ENCODE measurements at places on chromosomes 6 and 20.

GRCh38 chr6:158631678-158632537 is 12.6 kb downstream of the DYNLT1 start:
- DNase-seq, result no peak

DNA sequence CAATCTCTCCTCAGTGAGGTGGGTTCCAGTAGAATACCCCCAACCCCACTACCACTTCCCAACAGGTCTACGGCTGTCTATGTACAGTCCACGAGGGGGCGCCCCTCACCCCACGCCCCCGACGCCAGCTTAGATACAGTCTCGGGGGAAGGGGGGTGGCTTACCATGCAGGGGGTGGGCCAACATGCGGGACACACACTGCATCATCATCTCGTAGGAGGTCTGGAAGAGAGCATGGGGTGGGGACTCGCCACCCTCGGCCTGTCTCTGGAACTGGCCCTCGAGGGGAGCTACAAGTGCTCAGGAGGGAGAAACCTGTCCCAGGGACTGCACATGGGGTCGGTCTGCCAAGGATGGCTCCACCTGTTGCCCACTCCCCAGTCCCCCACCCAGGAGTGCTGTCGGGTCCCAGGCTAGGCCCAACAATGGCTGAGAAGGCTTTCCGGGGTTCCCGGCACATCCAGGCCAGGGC is 8.5 kb downstream of the MTCH1 start:
- DNase-seq, result no peak

- DNase-seq, result no peak
Measured at GRCh38 chr6:38047562-38047961, 228.0 kb downstream of the ZFAND3 start.

- DNase-seq, result no peak
Measured at GRCh38 chr20:1569415-1569881, 11.9 kb upstream of the SIRPD start.

- DNase-seq, result no peak
Measured at GRCh38 chr6:42744351-42744893, 1.5 kb downstream of the TBCC start.

- DNase-seq, result no peak
Measured at GRCh38 chr20:63106108-63106764, 99.5 kb upstream of the BHLHE23 start.

- DNase-seq, result no peak
Measured at GRCh38 chr6:166704171-166704570, 77.1 kb upstream of the RPS6KA2 start.

- DNase-seq, result no peak
Measured at GRCh38 chr20:18267815-18268214, 20.5 kb upstream of the ZNF133 start.

GRCh38 chr6:33974471-33974870 is 170.7 kb upstream of the MLN start:
- peak; percentile 8 for DNase-seq

GRCh38 chr6:144317736-144318135 is 32.6 kb downstream of the UTRN start:
- DNase-seq, result no peak

GRCh38 chr6:22613051-22613450 is 43.7 kb downstream of the HDGFL1 start:
- DNase-seq, result no peak

DNA sequence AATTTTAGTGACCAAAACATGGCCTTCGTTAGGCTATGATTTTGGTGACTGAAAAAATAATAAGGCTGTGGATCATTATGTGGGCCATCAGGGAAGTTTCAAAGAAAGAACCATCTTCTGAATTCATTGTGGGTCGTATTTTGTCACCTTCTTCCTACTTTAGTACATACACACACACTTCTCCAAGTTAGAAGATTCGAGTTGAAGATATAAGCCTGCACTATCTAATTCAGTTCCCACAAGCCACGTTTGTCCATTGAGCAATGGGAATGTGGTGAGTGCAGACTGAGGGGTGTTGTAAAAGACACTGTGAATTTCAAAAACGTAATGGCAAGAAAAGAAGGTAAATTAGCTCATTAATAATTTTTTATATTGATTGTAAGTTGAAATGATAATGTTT is 766.0 kb downstream of the KIF16B start:
- DNase-seq, result no peak

DNA sequence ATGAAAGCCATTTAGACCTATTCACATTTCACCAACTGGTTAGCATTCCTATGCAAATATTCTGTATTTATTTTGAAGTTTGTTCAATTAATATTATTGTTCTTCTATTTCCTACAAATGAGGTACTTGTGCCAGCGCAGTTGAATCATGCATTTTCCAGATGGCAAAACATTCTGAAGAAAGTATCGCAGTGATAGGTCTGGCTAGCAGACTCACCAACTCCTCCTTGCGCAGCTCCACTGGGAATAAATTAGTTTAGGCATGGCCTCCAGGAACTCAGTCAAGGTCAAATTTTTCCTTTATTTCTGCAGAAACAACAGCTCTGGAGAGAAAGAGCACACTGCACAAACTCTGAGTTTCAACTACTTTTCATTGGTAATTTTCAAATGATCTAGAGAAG is 437.7 kb downstream of the COL12A1 start:
- DNase-seq, result no peak

DNA sequence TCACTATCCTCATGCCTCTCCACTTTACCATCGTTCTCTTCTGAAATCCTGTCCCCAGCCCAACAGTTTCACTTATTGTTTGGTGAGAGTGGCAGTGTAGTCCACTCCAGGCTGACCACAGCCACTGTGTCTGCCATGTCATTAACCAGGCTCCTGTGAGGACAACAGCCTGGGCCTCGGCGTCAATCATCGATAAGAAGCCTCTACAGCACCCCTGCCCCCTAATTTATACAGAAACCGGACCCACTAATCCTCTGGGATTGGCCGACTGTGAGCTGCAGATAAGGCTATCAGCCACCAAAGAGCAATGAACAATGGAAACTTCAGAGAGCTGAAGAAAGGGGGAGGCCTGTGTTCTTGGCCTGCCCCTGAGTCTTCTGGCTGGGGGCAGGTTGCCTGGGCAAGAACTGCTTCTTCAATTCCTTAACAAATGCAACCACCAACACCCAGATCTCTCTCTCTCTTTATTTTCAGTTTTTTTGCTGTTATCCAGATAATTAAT is 3.4 kb downstream of the EGFL8 start:
- DNase-seq, result no peak

- no peak for DNase-seq
Measured at GRCh38 chr6:138837246-138837645, 41.4 kb downstream of the ECT2L start.

- DNase-seq, result no peak
Measured at GRCh38 chr20:21981597-21982344, 276.3 kb downstream of the PAX1 start.

DNA sequence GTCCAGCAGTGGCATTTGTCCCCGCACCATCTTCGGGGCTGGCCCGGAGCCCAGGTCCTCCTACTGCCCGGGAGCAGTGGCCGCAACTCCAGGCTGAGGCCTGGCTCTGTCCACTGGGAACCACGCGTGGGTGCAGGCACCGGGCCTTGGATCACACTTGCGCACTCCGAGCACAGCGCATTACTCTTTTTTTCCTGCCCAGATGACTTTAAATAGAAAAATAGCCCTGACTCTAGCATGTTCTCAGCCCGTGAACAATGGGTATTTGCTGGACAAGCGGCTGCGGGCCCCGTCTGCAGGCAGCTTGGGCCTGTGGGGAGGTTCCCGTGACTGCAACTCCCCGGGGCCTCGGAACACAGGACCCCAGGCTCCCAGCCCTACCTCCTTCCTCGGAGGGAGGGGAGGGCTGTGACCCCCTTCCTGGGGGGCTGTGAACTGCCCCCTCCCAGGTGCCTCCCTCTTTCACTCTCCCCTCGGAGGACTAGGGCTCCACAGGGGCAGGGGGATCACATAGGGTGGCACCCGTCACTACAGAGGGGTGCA is 162.2 kb downstream of the TBXT start:
- no peak for DNase-seq

DNA sequence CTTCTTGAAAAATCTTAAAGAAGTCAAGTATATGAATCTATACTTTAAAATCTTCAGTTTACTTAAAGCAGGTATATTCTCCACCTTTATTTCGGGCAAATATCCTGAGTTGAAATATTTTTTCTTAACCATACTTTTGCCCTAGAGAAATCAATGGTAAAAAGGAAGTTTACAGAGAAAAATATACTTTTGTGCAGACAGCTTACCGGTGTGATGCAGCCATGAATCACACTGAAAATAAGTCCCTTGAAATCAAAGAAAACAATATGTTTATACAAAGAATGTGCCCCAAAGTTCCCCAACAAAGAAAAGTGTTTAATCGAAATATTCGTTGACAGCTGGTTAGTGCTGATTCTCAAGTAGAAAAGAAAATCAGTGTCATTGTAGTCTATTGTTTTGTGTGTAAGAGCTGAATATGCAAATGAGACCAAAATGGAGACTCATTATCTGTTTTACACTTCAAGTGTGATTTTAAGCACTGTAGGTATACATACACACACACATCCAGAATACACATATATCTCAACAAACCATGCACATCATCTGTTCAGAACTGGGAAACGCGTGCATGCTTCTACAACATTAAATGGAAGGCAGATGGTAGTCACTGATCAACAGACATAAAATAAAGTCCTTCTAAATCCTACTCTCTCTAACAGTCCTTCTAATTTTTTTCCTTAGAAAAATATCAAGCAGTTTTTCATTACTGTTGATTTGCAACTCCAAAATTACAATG is 73.3 kb downstream of the BTBD9 start:
- no peak for DNase-seq

- no peak for DNase-seq
Measured at GRCh38 chr20:29874476-29875202, 1382.8 kb upstream of the DEFB115 start.

DNA sequence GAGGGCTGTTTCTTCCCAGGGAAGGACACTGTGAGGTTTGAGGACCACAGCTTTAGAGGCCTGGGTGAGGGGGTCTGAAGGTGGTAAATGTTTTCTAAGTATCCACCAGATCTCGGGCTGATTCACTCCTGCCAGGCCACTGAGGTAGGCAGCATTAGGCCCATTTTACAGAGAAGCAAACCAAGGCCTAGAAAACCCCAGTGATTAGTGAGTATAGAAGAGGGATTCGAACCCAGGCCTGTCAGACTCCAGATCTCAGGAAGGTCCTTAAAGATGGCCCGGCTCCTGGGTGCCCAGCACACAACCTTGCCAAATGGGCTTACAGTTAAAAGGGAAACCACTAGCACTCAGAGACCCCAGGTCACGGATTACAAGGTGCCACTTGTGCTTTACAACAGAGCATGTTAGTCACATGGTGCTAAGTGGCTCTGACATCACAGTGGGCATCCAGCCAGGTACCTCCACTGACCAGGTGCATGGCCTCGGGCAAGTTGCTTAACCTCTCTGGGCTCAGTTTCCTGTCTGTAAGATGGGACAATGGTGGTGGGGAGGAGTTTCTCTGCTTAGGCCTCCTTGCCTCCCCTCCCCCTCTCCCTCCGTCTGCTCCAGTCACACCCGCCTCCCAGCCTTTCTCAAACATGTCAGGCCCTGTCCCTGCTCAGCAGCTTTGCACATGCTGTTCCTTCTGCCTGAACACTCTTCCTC is 18.8 kb upstream of the SIRPA start:
- DNase-seq, result no peak
